ENCODE measurements at places on chromosomes 7 and 10.

- no peak for DNase-seq
Measured at GRCh38 chr10:112275512-112276245, 7.5 kb upstream of the TECTB start.

- DNase-seq = peak; percentile 46
Measured at GRCh38 chr7:1692515-1693418, 22.7 kb downstream of the ELFN1 start.

- DNase-seq = no peak
Measured at GRCh38 chr10:44966129-44966815, 6.7 kb downstream of the RASSF4 start.

- no peak for DNase-seq
Measured at GRCh38 chr10:46550795-46551700, 5.4 kb downstream of the GPRIN2 start.

- DNase-seq = no peak
Measured at GRCh38 chr10:76305930-76306615, 874.6 kb downstream of the LRMDA start.

DNA sequence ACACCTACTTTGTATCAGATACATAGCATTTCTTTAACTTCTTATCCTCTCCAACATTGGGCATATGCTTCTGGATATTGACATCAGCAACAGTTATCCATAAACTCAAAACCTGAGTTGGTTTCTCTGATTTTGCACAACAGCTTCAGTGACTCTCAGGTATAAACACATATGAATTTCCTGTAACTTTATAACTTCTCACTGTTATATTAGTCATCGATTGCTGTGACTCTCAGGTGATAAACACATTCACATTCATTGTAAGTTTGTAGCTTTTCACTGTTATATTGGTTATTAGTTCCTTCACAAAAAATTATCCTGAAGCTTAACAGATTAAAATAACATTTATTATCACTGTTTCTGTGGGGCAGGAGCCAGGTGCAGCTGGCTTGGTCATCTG is 57.0 kb downstream of the ASAH2B start:
- no peak for DNase-seq

GRCh38 chr10:122861711-122862161 is 16.1 kb upstream of the CUZD1 start:
- no peak for DNase-seq
